Kidney tubule cell (primary cell): ENCODE measurements at places on chromosomes 16 and 17.

- DNase-seq: no peak
Observed at GRCh38 chr16:71594000-71594646, 17.2 kb upstream of the TAT start.

DNA sequence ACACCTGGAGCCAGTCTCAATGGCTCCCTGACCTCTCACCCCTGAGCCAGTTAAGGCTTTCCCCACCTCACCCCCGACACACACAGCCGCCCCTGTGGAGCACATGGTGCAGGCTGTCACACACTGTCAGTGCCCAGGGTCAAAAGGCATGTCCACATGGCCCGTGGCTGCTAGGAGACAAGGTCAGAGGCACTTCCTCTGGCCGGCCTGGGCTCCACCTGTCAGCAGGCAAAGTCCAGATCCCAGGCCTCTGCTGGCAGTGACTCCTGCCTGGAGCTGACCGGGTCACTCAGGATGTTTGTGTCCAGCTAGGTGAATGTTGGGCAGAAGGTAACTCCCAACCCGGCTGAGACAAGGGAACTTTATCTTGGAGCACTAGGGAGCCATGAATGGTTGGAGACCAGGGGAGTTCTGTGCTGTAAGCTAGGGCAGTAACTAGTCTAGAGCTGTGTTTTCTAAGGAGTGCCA lies 6.0 kb downstream of the SREBF1 start:
- DNase-seq: no peak

GRCh38 chr17:15910791-15911190 lies 34.1 kb upstream of the ADORA2B start:
- no peak for DNase-seq

GRCh38 chr16:4006397-4006999 lies 109.7 kb downstream of the ADCY9 start:
- no peak for DNase-seq

DNA sequence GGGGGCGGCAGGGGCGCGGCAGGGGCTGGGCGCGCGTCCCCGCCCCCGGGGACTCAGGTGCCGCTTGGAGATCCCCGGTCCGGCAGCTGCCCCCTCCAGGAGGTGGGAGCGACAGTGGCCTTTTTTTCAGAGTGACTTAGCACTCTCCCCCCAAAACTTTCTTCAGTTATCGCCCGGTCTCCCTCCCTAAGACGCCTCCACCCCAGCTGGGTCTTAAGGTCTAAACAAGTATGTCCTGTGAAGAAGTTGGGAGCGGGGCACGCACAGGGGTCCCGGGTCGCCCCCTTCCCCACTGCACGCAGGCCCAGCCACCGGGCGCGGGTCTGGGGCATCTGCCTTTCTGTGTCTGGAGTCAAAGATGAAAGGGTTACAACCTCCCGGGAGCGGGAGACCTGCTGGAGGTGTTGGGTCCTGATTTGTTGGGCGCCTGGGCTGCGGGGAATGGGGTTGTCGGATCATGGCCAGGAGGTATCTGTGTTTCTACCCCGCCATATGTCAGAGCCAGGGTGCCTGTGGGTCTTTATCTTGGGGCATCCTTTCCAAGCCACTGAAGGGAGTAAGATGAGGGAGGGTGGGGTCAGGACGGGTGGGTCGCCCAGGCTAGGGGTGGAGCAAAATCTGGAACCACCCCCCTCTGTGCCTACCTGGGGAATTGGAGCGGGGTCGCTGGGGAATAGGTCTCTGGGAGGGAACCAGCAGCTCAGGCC lies 757 bp downstream of the FMNL1 start:
- DNase-seq: no peak

- DNase-seq: peak; percentile 76
Observed at GRCh38 chr17:50626037-50626574, 8.6 kb upstream of the ABCC3 start.

GRCh38 chr17:33285413-33285812 lies 7.7 kb downstream of the ASIC2 start:
- DNase-seq: no peak

GRCh38 chr16:29743827-29744531 lies 1.8 kb downstream of the C16orf54 start:
- DNase-seq: no peak

DNA sequence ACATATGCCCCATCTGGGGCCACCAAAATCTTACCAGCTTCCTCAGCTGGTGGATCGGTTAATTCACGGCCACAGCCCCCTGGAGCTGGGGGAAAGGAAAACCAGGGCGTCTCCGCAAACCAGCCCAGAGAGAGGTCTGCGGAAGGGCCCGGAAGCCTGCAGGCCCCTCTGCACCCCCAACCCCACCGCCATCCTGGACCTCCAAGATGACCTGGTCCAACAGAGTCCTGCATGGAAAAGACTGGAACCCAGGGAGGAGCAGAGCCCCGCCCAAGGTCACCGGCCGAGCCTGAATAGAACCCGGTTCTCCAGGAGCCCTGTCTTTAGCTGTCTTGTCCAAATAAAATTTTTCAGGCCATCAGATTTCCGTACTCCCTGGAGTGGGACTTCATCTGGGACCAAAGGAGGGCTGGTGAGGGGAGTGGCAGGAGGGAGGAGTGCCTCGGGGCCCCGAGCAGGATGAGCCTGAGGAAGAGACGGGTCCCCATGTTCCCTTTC lies 37.4 kb upstream of the NDRG4 start:
- DNase-seq: no peak

DNA sequence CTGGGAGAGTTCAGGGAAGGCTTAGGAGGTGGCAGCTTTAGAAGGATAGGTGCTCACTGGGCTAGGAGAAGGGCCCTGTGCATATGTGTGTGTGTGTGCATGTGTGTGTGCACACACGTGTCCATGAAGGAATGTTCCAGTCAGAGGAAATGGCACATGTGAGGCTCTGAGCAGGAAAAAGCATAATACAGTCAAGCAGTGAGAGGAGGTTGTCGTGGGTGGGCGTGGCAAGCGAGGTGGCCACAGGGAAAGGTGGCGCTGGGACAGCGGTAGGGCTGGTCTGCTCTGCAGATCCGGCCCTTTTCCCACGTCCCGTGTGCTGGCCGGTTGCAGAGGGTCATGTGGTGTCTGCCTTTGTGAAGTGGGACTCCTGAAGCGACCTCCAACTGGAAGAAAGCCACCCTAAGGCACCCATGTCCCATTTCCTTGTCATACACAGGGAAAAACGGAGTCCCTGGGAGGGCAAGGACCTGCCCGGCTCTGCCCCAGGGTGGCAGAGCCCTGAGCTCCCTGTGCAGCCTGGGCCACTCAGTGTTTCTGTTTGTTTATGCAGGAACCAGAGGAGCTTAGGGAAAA lies 40.1 kb downstream of the NT5M start:
- no peak for DNase-seq

DNA sequence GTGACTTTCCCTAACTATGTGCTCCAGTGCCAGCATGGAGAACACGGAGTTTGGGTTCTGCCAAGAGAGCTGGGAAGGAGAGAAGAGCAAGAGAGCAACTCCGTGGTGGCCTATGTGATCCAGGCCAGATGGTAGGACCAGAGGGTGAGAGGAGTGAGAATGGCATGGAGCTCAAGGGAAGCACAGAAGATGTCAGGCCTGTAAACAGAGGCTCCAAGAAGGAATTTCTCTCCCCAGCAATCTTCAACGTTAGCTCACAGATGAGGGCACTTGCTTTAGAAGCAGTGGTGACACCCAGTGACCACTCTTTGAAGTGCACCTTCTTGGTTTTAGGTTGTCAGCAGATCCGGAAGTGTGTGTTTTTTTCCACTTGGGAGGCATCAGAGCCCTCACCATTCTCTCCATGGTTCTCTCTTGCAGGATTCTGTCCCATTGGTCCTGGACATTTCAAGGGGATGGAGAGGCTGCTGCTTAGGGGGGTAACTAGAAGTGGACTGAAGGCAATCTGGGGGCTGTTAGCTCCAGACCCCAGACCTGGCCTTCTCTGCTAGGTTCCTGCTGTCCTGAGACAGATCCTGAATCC lies 18.1 kb upstream of the TMEM98 start:
- peak; percentile 83 for DNase-seq

GRCh38 chr17:66123163-66123562 lies 68.8 kb downstream of the CEP112 start:
- peak; percentile 23 for DNase-seq

DNA sequence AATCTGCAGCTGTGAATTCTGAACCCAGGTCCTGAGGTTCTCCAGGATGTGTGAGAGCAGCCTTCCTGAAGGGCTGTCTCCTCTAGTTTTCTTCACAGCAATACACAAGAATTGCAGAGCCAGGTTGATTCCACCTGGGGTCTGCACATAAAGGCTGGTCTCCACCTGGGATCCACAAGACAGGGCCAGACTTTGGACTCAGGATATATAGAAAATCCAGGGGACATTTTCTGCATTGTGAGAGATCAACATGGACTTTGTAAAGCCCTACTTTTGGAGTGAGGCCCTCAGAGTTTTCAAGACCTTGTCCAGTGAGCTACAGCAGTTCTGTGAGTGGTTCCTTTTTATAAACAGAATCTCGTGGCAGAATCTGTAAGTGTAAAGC lies 6.3 kb downstream of the ZNF267 start:
- DNase-seq: no peak

- DNase-seq: peak; percentile 71
Observed at GRCh38 chr16:49754495-49755312, 101.2 kb downstream of the ZNF423 start.

DNA sequence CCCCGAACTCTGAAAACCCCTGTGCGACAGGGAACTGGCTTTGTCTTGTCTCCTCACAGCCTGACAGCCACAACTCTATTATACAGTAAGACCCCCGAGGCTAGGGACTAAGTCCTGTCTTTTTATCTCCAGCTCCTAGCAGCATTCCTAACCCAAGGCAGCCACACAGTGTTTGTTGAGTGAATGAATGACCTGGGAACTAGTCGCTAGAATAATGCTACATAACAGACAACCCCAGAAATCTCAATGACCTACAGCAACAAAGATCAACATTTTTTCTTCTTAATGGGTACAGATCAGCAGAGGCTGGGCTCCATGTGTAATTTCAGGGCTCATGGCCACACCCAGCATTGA lies 71.4 kb upstream of the TNRC6C start:
- DNase-seq: no peak

DNA sequence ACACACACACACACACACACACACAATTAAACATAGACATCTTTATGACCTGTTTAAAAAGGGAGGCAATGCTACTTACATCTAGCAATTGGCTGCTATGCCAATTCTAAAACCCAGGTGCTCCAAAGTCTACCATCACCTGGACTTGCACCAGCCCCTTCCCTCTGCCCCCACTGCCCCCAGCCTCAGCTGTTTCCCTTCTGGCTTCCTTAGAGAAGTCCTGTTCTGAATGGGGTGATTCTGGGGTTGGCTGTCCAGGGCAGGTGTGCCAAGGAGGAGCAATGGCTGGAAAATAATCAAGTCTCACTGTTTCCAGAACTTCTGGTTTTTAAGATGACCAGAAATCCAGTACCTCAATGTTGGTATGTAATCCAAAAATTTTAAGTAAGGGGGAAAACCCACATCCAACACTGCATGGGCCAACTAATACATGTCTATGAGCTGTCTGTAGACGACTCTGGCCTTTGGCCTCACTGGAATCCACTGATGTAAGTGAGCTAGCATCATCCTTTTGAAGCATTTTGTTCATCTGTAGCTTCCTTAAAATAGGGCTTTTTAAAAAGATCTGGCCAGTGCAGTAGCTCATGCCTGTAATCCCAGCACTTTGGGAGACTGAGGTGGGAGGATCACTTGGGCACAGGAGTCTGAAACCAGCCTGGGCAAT lies 2.1 kb downstream of the IFT20 start:
- DNase-seq: no peak

DNA sequence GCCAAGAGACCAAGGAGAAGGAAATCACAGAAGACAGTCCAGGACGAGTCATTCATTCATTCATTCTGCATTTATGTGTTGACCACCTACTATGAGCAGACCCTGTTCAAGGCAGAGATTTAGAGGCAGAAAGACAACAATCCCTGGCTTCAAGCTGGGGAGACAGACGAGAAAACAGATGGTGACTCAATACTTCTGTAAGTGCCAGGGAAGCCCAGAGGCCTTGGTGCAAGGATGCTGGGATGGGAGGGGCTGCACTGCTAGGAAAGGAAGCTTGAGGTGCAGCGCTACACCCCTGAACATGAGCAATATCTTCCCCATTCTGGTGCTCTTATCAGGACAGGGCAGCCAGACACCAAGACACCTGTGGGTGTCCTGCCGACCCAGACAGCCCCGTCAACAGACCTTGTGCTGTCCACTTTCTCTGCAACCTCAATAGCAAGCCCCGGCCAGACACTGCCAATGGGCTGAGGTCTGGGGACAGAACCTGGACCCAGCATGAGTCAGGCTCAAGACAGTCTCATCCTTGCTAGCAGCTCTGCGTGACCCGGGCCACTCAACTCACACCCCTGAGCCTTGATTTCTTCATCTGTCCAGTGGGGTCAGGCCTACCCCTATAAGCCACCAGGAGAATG lies 163.5 kb downstream of the COPRS start:
- no peak for DNase-seq

- no peak for DNase-seq
Observed at GRCh38 chr17:14323522-14323981, 22.7 kb downstream of the HS3ST3B1 start.

DNA sequence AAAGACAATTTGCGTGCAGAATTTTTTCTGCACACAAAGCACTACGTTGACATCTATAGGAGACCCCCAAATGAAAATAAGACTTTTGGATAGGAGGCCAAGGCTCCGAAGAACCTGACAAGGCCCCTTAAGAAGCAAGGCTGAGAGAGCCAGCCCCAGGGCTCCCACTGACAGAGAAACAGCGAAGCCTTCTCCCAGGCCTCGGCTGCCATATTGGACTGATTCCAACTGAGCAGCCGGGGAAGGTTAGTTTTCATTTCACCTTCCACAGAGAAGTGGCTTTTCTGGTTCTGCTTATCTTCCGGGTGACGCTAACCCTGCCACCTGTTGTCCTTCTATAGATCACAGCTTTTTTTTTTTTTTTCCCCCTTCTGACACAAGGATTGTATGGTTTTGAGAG lies 356.7 kb downstream of the SOX9 start:
- no peak for DNase-seq

GRCh38 chr17:81090361-81091136 lies 55.6 kb downstream of the BAIAP2 start:
- DNase-seq: no peak

DNA sequence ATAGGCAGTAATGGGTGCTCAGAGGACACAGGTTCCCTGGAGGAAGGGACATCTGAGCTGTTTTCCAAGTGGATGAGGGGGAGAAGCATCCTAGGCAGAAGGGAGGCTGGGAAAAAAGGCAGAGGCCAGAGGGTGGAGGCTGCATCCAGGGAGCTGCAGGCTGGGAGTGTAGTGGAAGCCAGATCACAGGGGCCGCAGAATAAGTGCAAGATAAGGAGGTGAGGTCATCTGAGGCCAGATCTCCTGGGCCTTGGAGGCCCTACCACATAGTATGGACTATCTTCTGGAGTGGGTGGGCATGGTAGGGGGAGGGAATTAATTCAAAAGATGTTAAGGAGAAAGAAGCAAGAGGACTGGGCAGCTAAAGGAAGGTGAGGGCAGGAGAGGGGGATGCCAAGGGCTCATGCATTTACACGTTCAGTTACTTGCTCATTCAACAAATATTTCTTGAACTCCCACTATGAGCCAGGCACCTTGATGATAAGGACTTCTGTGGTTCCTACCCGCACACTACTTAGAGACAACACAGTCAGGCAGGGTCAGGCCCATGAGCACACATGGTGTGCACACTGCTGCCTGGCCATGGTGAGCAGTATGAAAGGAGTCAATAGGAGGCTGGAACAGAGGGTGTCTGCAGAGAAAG lies 2.4 kb upstream of the RIPOR1 start:
- peak; percentile 74 for DNase-seq
